ENCODE measurements at places on chromosomes 7 and 10.

DNA sequence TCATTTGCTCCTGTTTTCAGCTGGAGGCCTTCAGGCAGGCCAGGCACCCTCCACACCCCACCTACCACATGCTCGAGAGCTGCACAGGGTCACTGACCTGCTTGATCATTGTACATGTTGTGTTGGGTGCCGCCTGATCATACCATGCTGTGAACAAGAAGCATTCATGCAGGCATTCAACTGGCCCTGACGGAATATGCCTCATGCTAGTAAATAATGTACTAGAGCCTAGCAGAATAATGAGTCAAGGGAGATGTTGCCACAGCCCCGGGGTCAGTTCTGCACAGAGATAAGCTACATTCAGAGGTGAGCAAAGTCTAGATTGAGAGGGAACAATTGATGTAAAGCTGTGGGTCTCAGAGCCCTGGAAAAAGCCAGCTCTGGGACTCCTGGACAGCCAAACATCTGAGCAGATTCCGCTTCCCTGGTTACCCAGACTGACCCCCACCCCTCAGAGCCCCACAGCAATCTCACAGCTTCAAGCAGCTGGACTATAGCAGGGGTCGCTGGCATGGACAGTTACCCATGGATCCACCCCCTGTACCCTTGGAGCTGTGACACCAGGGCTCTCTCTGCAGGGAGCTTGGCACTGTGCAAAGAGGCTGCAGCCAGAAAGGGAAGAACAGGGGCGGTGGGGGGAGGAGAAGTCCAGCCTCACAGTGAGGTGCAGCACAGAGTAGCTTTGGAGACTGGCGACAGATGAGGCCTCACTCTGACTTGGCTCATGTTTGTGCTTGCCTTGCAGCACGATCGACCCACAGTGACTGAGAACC lies 86.6 kb downstream of the FRMPD2 start:
- DNase-seq: no peak

- DNase-seq: no peak
Observed at GRCh38 chr7:1901431-1902210, 231.5 kb downstream of the ELFN1 start.

DNA sequence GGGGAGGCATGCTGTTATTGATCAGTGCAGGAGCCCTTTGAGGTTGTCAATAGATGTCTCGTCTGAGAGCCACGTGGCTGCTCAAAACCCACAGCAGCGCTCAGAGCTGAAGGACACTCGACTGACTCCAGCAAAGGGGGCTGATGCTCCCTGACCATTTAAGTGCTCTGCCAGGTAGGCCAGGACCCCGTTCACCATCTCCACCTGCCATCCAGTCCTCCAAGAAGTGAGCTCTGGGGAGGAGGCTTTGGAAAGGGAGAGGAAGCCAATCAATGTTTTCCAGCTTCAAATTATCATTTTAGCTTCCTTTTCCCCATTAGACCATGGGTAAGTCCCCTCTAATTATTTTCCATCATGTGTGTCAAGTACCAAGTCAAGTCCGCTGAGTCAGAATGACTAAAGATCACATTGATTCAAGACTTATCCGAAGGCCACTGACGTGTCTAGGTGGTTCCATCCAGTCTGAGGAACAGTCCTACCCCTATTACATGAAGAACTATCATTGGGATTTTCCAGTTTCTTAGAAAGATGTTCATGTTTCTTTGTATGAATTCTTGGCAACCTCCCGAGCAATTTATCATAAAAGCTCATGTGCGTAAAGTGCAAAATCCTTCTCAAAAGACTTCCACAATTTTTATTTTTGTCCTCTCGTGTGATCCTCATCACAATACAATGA lies 302.6 kb upstream of the LYZL1 start:
- DNase-seq: no peak

DNA sequence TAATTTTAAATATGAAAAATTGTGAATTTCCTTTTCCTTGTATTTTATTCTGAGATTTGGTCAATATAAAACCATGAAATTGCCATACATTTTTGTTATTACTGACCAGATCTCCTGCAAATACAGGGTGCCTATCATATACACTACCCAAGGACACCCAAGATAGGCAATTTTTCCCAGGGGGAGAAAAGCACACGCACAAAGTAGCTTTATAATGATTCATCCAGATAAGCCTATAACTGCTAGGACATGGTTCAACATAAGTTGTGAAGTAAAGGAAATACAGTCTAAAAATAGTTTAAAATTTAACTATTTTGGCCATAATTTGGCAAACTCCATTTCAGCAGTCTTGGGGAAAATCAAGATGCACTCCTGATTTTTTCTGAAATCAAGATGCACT lies 4.8 kb downstream of the RUFY2 start:
- no peak for DNase-seq

DNA sequence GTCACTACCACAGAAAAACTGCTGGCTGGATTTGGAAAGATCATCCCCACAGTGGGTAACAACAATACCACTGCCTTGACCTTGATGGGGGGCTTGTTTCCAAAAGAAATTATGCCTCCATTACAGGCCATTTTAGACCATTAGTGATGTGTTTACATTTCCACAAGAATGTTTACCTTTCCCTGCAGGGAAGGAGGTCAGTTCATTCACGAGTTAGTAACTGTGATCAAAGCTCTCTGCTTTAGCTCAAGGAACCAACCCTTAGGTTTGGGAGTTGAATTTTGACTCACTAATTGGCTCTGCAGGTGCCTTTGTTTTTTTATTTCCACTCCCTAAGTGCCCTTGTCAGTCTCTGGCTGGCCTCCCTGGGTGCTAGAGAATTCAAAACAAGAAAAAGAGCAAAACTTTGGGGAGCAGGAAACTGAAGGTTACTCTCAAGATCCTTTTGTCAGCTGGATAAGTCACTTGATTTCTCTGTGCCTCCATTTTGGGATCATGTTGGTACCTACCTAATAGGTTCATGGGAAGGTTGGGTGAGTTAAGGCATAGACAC lies 41.1 kb upstream of the NUPR2 start:
- no peak for DNase-seq

DNA sequence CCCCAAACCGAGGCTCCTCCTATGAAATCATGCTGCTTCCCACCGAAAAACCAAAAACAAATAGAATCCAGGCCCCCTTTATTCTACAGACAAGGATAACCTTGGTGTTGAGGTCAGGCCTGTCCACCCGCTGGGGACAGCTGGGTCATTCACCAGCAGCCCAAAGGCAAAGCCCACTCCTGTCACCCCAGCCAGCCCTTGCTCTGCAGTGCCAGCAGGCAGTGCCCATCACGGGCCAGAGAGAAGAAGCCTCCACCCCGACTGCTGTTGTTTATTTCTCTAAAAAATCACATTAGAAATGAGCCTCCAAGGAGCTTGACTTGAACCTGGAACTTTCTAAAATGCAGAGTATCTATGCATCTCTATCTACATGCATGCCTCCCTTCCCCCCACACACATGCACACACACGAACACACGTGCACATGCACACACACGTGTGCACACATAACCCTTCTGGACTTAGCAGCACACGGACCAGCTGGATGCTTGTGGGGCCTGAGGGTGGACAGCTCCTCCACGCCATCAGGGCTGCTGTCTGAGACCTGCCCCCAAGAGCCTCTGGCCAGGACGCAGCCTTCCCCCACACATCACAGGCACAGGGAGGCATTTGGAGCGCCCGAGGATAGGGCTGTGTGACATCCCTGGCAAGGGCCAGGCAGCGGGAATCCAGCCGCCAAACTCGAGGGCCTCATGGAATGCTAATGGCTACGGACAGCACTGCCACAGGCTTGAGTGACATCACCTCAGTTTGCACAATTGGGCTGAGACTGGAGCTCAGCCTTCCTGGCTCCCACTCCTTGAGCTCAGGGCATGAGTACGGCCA lies 22.8 kb downstream of the PRKAG2 start:
- DNase-seq: no peak

DNA sequence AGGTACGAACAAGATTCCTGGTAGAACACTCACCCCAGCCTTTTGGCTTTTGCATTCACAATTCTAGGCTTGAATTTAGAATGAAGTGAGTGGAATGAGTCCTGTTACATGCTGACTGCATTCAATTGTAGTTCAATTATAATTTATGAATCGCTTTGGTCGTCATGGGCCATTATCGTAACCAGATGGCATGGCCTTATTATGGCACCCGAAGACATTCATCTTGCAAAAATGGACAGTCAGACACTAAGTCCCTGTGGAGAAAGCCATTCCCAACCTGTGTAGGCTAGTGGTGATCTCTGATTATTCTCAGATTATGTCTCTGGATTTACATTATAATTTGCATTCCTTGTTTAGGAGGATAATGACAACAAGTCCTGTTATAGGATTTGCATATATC lies 292.4 kb upstream of the NPSR1 start:
- no peak for DNase-seq

- DNase-seq: no peak
Observed at GRCh38 chr7:12866207-12866606, 178.8 kb downstream of the ARL4A start.

DNA sequence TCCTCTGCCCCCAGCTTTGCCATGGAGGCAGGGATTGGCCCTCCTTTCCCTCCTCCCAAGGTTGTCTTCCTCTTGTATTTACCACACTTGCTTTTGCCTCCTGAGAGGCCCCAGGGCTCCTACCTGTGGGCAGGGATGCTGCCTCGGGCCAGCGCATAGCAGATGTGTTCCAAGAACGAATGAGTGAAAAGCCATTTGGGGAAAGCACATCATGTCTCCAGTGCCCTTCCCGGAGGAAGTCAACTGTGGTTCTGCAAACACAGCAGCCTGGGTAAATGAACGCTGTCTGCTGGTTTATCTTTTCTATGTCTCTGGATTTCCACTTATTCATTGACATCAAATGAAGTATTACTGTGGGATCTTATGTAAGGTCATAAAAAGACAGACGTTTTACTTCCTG lies 161.7 kb downstream of the FANK1 start:
- DNase-seq: no peak

- no peak for DNase-seq
Observed at GRCh38 chr7:97016381-97017191, 8.0 kb downstream of the DLX5 start.

GRCh38 chr7:128115821-128116723 lies 84.8 kb upstream of the LRRC4 start:
- no peak for DNase-seq

DNA sequence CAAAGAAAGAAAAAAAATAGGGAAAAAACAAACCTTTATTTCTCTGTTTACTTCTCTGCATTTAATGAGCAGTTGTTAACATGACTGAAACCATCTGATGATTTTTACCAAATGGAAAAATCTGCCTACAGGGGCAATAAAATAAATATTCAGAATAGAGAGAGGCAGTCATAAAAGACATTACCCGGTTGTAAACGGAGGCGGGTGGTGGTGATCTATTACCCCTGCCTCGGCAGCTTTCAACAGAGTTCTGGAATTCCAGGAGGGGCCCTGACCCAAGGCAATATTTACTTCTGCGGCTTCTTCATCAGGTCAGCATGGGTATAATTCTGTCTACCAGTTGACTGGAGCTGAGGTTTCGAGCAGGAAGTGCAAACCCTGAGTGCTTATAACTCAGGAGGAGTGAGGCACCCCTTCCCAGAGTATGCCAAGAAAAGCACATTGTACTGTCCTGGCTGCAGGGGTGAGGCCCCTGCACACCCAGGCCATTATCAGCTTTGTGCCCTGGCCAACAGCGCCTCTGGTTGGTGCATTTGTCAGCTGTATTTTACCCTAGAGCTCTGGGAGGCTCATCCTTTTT lies 8.2 kb upstream of the CXCL12 start:
- no peak for DNase-seq

GRCh38 chr10:59560161-59560560 lies 149.5 kb downstream of the SLC16A9 start:
- DNase-seq: no peak

DNA sequence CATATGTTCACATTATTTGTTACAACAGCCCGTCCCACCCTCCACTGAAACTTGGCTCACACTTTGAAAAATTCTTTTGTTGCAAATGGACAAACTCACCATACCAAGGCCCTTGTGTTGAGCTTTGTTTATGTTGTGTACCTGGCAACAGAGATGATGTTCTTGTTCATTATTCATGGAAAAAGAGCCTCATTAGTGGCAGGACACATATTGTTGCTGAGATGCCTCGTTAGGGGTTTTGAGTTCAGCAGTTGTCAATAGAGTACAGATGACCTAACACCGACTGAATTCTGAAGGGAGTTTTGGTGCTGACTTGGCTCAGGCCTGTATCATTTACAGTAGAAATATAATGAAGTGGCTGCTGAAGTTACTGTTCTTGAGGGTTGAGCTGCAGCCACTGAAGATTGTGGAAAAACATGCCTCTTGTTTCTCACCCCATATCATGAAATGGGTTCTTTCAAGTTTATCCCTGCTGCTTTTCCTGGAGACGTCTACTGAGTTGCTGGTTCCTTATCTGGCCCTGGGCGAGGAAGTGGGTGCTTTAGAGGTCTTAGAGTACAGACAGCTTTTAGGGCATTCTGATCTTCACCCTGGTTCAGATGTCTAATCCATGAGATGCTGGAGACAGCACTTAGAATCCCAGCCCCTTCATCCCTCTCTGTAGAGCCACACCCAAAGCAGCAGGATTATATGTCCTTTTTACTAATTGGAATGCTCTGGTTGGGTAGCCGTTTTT lies 149.7 kb downstream of the WNT2 start:
- no peak for DNase-seq

GRCh38 chr7:112182749-112183148 lies 23.4 kb downstream of the DOCK4 start:
- no peak for DNase-seq

- DNase-seq: no peak
Observed at GRCh38 chr7:55469721-55470120, 102.6 kb downstream of the VOPP1 start.

GRCh38 chr10:27820637-27821036 lies 75.0 kb upstream of the MKX start:
- DNase-seq: no peak

DNA sequence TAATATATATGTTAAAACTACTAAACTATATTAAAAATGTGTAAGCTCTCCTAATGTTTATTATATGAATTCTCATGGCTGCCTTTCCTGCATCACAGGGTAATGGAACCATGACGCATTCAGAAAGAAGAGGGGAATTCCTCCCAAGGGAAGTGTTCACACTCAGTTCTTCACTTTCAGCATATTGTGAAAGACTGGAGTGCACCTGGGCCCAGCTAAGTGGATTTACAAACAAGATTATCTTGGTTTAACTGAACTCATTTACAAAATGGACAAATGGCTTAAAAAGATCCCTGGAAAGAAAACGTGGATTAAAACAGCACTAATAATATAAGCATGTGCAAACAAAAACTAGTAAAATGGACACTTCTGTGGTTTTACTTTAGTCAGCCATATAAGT lies 149.8 kb downstream of the DOCK4 start:
- DNase-seq: no peak

- no peak for DNase-seq
Observed at GRCh38 chr7:875476-876076, 778 bp upstream of the GET4 start.
